ENCODE measurements at places on chromosomes 3 and 15.

GRCh38 chr15:64112904-64113303 is 17.1 kb downstream of the SNX1 start:
- peak; percentile 35 for DNase-seq

GRCh38 chr3:192373032-192373431 is 354.3 kb downstream of the FGF12 start:
- no peak for DNase-seq

GRCh38 chr15:40918146-40918798 is 10.9 kb upstream of the DLL4 start:
- no peak for DNase-seq

- DNase-seq = no peak
Observed at GRCh38 chr15:59678620-59679019, 10.5 kb downstream of the BNIP2 start.

DNA sequence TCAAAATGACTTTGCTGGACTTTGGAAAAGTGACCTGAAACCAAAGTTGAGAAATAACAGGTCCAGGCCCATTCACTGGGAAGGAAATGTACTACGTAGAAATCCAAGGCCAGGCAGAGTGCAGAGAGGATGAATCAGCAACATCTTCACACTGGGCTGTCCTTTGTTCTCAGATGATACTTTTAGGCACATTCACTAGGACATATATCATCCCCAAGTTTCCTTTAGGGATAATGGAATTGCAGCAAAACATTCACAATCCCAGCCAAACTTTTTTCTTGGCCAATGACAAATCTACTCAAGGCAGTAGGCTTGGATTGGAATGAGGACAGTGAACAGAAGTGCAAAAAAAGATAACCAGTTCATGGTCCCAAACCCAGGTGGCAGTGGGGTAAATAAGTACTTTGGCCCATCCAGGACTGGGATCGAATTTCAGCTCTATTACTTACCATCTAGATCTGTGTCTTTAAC is 75.1 kb downstream of the CLDN11 start:
- peak; percentile 79 for DNase-seq

DNA sequence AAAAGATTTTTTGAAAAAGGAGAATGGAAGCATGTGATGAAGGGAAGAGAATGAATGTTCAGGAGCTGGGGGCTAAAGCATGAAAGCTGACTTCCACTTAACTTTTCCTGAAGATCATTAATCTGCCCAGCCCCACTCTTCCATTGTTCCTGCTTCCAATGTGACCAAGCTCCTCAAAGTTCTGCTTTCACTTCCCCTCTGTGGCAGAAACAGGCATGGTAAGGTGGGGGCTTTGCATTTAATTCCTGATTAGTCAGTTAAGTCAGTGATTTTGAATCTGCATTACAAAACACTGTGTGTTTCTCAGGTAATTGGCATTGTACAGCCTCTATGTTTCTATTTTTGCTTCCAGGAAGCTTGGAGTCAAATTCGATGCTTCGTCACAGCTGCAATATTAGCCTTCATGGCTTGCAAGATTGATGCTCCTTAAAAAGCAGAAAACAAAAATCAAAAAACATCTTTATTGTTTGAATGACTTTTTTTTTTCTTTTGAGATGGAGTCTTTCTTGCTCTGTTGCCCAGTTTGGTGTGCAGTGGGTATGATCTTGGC is 7.3 kb upstream of the TM6SF1 start:
- DNase-seq = no peak

Measured in GM04504 (cell line).